ENCODE measurements at places on chromosomes 5 and 9. TPM values are rescaled to one million over a fixed set of nuclear protein-coding genes. Genes with fewer than 3 reads are reported as not detected.

The RNF44 gene
- total RNA-seq, result 6.7 TPM

The ACTBL2 gene
- total RNA-seq, result not detected

The PCDHB6 gene
- not detected for total RNA-seq

The RLN1 gene
- total RNA-seq, result 0.31 TPM

The PLEKHG4B gene
- total RNA-seq, result 4.5 TPM

The CCIN gene
- 0.62 TPM for total RNA-seq

The SLC34A3 gene
- not detected for total RNA-seq

The IL7R gene
- total RNA-seq, result not detected

The PCDHB3 gene
- 2.4 TPM for total RNA-seq

The AK8 gene
- total RNA-seq, result 3.6 TPM

The ACSL6 gene
- 7.3 TPM for total RNA-seq

The MEIKIN gene
- not detected for total RNA-seq

The SCGB3A2 gene
- total RNA-seq, result not detected

The EGFL7 gene
- 142 TPM for total RNA-seq

The OR1J4 gene
- not detected for total RNA-seq

The SPINK13 gene
- total RNA-seq, result not detected

The KCTD16 gene
- not detected for total RNA-seq

The CDKN2B gene
- 2.6 TPM for total RNA-seq

The ENHO gene
- 18.0 TPM for total RNA-seq

The GRM6 gene
- not detected for total RNA-seq

The SHC3 gene
- total RNA-seq, result not detected

The COL23A1 gene
- total RNA-seq, result not detected

The LHX6 gene
- 34.8 TPM for total RNA-seq

The SHOC1 gene
- not detected for total RNA-seq

The CARTPT gene
- not detected for total RNA-seq

The SREK1 gene
- total RNA-seq, result 12.1 TPM

The CCNJL gene
- 3.1 TPM for total RNA-seq

The CTXN3 gene
- not detected for total RNA-seq

The WNT8A gene
- not detected for total RNA-seq

The C5orf52 gene
- total RNA-seq, result not detected

The CDC26 gene
- total RNA-seq, result 46.5 TPM

The DOK3 gene
- total RNA-seq, result 0.85 TPM

The PCA3 gene
- not detected for total RNA-seq

The SLC2A6 gene
- total RNA-seq, result 5.5 TPM

The SNX30 gene
- total RNA-seq, result 11.9 TPM

The CNTFR gene
- total RNA-seq, result 0.78 TPM

The TAS2R1 gene
- total RNA-seq, result not detected

The SPINK6 gene
- total RNA-seq, result not detected

The ZNF366 gene
- not detected for total RNA-seq

The SPATA31E1 gene
- total RNA-seq, result not detected

The INSL4 gene
- total RNA-seq, result not detected

The TMC1 gene
- total RNA-seq, result not detected

The IFNK gene
- not detected for total RNA-seq

The DHX29 gene
- 31.5 TPM for total RNA-seq

Data from G401 (cell line).